ENCODE measurements at places on chromosomes 5 and 9. TPM values are rescaled to one million over a fixed set of nuclear protein-coding genes. Genes with fewer than 3 reads are reported as not detected.

DNA sequence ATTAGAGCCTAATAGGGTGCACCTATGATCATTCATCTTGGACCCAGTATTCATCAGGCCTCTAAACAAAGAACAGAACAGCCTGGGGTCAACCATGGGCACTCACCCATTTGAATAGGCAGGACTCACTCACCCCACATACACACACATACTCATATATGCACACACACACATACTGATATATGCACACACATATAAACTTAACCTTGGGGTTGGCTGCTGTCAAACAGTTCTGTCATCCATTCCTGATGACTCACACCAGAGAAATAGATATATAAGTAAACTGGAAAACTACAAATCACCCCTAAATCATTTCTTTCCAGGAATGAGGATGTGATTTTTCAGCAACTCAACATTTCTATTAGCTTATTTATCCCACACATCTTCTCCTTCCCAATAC is 51.3 kb downstream of the ARL15 start:
- no peak for ATAC-seq

DNA sequence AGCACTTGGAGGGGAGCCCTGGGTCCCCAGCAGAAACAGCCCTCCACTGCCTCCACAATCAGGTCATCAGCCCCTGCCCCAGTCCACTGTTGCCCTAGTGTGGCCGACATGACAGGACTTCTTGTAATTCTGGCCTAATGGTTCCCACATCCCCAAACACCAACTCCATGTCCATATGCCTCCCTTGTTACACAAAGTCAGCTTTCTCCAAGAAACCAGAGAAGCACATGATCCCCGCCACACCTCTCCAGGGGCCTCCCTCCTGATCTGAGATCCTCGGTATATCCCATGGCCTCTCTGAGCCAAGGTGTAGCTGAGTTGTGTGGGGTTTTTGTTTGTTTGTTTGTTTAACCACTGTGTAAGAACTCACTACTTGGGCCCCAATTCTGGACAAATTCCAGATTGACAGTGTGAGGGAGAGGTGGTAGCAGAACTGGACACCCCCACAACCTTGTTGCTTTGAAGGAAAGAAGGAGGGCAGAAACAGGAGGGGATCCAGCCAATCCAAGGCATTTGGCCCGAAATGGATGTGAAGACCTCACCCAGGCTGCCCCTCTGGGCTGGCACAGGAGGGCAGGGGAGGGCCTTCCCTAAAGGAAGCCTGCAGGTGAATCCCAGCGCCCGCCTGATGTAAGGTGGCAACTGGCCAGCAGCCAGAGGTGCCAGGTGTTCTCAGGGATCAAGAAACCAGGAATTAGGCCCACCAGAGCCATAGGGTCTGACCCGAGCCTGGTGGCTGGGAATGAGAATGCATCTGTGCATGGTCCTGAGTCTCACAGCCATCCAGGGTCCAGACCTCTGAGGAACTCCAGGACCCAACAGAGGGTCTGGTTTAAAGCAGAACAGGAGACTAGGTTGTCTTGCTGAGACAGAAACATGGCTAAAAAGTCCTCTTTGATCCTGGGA is 13.4 kb downstream of the IRF1 start:
- ATAC-seq = no peak

- no peak for ATAC-seq
Observed at GRCh38 chr5:765948-766631, 18.4 kb downstream of the ZDHHC11B start.

DNA sequence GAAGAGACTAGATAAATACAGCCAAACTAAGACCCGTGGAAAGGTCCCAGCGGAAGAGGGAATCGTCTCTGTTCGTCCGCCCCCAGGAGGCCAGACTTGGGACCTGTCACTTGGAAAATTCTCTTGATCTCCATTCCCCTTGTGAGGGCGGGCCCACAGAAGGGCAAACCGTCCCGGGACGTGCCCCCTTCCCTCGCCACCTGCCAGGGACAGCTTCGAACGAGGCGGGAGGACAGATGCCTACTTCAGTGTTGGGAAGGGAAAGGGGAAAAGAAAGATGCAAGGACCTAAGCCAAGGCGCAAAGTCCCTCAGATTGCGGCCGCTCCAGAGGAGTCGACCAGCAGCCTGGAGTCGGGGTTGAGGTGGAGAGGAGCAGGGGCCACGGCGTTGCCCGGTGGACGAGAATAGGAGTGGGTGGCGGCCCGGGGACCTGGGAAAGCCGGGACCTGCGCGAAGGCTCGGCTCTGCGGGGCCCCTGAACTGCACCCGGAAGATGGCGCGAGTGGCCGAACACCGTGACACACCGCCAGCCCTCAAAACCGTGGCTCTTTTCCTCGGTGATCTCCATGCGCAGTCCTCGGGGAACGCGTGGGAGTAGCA is 4.4 kb upstream of the EBF1 start:
- ATAC-seq = no peak

DNA sequence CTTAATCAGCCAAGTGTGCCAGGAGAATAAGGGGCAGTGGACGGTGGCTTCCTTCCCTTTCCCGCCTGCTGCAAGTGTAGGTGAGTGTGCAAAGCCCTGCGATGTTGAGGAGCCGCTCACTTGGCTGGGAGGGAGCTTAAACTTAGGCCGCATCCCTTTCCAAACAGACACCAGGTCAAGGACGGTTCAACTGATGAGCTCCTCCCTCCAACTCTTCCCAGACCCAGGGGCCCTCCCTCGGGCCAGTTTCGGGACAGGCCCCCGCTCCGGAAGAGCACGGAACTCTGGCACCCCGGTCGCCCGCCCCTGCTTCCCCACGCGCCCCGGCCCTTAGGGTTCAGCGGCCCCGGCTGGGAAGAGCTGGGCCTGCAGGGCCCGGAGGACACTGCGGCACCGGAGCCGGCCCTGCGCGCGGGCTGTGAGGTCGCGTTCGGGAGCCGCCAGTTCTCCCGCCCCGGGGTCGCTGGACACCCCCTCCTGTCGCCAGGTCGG is 481 bp downstream of the MRPL36 start:
- ATAC-seq = peak; percentile 17

DNA sequence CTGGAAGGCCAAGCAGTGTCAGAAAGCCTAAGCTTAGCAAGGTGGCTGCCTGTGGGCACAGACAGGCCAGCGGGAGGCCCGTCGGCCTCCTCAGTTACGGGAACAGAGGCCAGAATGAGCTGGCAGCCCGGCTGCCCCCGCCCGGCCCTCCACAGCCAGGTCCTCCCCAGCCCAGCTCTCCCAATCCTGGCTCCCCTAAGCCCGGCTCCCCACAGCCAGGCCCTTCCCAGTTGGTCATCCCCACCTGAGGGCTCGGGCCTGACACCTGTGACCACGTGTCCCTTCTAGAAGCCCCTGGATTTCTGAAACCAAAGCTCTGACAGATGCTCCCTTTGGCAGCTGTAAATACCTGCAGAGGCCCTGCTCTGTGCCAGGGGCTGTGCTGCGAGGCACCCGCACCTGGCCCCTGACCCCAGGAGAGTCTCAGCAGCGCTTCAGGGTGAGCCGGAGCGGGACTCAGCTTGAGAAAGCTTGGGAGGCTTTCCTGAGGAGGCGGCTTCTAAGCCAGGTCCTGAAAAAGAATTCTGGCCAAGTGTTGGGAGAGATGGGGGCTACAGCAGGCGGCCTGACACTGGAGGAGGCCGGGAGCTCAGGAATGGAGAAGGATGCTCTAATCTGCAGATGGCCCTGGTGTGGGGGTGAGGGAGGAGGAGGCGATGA is 80.4 kb upstream of the OLFM1 start:
- no peak for ATAC-seq

SMAD5 gene
- 58.4 TPM for total RNA-seq

DNA sequence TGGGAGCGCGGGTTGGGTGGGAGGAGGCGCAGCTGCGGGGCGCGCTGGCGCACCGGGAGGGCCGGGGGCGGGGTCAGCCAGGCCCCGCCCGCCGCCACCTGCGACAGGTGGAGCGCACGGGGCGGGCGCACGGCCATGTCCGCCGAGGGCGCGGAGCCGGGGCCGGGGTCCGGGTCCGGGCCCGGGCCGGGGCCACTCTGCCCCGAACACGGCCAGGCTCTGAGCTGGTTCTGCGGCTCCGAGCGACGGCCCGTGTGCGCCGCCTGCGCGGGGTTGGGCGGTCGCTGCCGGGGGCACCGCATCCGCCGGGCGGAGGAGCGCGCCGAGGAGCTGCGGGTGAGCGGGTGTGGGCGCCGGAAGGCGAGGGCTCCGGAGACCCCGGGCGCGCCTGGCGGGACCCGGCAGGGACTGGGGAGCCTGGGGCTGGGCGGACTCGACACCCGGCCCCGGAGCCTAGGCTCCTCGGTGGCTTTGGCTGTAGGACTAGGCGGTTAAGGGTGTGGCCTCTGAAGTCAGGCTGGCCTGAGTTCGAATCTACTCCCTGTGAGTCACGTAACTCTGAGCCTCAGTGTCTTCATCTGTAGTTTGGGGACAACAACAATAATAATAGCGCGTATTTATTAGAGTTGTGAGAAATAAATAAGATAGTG is at the start of gene BSPRY:
TSS of gene BSPRY (plus strand) at position 97 of the 650 bp plus-strand sequence. CDS start at position 136, 39 bp downstream.
- peak; percentile 57 for ATAC-seq

- no peak for ATAC-seq
Observed at GRCh38 chr5:77995793-77996409, 219.8 kb upstream of the TBCA start.

SEMA6A gene
- total RNA-seq = 10.9 TPM

DNA sequence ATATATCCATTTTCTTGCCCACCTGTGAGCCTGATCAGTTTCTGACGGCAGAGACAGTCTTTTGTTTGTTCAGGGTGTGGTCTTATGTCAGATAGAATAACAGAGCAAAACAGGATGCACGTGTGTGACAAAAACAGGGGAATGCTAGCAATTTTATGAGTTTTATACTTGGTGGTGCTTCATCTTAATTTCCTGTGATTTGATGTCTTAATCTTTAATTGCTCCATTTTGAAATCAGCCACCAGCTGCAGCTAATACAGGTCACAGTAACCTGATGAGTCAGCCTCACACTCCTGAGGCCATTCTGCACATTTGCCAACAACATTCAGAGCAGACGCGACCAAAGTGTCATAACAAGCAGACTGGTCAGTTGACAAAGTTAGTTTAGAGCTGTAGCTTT is 42.3 kb upstream of the JMY start:
- no peak for ATAC-seq

DNA sequence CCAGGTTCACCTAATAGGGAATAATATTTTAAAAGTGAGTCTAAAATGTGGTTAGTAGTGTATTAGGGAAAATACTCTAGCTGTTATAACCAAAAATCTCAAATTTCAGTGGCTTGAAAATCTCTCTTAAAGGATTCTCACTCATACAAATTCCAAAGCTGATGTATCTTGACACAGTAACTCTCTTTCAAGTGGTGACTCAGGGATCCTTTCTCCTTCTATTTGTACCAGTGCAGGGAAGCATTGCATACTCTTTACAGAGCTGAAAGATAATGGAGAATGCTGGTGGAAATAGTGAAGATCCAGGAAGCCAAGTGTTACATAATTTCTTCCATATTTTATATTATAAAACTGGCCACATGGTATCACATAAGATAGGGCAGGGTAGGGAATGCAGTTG is 560.2 kb upstream of the CDH9 start:
- ATAC-seq = no peak

DNA sequence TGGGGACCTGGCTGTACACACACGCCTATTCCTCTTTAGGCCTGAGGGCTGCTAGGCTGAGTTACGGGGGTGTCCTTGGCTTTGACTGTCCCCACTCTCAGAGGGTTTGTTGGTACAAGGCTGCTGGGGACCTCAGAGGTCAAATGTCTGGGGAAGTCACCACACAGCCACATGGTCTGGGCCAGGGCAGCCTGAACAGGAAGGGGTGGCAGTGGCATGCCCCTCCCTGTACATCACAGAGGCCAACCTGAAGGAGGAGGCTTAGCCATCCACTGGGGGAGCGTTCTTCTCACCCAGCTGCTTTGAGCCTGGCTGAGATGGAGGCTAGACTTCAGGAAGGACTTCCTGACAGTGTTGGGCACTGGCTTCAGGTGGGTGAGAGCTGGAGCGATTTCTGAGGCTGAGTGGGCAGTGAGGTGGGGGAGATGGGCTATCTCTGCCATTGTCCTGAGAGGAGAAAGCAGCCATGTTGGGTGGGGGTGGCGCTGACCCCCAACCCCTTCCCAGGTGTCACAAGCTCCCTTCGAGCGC is 36.3 kb downstream of the CXXC5 start:
- ATAC-seq = no peak

GRCh38 chr5:94564812-94565211 is 53.6 kb downstream of the KIAA0825 start:
- ATAC-seq = no peak

GRCh38 chr5:72885824-72886223 is 69.4 kb downstream of the TNPO1 start:
- ATAC-seq = no peak

ADAMTSL1 gene
- 121 TPM for total RNA-seq

DNA sequence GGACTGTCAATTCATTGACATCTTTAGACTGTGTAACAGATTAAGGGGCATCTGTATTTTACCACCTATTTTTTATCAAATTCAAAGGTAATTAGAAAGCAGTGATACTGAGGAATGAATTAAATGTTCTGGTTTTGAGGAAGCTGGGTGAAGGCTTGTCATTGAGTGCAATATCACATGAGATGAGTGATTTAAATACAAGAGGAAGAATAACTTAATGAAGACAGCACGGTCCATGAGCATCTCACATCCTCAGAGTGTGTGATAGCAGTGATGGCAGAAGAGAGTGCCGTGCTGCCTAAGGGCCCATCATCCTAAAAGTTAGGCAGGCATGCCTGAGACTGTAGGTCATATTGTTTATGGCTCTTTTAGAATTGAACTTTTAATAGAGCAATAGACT is 263.3 kb downstream of the MAST4 start:
- no peak for ATAC-seq

DNA sequence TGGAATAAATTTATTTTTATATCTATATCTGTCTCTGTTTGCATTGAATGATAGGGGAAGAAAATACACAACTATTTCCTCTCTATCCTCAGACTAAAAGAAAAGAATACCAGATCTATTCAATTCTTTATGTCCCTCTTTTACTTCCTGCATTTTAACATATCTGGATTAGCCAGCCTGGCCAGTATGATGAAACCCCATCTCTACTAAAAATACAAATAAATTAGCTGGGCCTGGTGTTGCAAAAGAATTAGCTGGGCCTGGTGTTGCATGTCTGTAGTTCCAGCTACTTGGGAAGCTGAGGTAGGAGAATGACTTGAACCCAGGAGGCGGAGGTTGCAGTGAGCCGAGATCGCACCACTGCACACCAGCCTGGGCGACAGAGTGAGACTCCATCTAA is 182.0 kb downstream of the LURAP1L start:
- ATAC-seq = no peak

ARL14EPL gene
- total RNA-seq = not detected

- no peak for ATAC-seq
Observed at GRCh38 chr9:32965999-32966722, 35.3 kb downstream of the APTX start.

OLFM1 gene
- 13.5 TPM for total RNA-seq

GRCh38 chr9:77910194-77910621 is 121.4 kb downstream of the GNAQ start:
- no peak for ATAC-seq

- no peak for ATAC-seq
Observed at GRCh38 chr5:63573380-63573779, 388.9 kb downstream of the HTR1A start.

DNA sequence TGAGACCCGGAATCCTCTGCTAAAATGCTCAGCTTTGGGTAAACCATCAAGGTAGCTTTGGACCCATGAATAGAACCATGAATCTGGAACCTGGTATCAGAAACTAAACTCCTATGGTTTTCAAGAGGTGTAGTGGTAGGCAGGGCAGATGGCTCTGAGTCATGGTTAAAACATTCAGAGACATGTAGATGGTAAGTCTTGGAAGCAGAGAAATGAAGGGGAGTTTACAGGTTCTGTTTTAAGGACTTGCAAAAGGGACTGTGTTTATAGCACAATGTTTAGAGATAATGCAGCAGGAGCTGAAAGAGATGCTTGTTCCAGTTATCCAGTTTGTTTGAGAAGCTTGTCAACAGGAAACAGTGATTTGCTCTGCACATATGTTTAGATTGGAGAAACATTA is 36.0 kb upstream of the FBN2 start:
- no peak for ATAC-seq
